CD4-positive, CD25-positive, alpha-beta regulatory T cell (primary cell): ENCODE measurements at places on chromosomes 16 and 17.
A peak's percentile ranks its signal among the peaks of the same experiment; 100 is the strongest.

GRCh38 chr16:86802013-86802412 lies 223.7 kb downstream of the FOXL1 start:
- no peak for DNase-seq

DNA sequence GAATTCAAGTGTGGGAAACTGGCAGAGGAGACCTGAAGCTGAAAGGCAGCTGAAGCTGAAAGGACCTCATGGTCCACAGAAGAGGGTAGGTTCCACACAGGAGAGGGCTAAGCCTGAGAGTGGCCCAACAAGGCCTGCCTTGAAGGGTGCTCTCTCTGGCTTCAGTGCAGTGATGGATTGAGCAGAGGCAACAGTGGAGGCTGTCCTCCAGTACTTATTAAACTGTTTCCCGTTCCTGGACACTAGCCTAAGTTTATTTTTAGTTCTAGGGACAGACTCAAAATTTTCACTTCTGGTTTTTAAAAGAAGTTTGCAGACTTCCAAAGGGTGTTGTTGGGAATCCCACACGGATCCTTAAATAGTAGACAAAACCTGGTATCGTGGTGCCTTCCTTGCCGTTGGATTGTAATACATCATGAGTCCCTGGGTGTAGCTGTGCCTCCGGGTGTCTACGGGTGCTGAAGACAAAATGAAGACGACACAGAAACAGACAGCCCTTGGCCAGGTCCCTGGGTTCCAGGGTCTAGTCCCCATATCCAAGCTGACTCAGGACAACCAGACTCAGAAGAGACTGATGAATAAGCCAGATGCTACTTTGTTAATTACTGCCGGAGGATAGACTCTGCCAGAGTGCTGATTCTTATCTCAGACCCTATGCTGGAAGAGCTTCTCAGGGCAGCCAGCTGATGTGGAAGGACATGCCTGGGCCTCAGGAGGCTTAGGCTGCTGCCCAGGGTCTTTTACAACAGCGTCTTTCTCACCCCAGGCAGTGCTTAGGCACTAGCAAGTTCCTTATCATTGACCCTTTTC lies 7.1 kb upstream of the CMTM4 start:
- DNase-seq = no peak

- DNase-seq = no peak
Observed at GRCh38 chr17:83164490-83164889, 85.1 kb downstream of the METRNL start.

DNA sequence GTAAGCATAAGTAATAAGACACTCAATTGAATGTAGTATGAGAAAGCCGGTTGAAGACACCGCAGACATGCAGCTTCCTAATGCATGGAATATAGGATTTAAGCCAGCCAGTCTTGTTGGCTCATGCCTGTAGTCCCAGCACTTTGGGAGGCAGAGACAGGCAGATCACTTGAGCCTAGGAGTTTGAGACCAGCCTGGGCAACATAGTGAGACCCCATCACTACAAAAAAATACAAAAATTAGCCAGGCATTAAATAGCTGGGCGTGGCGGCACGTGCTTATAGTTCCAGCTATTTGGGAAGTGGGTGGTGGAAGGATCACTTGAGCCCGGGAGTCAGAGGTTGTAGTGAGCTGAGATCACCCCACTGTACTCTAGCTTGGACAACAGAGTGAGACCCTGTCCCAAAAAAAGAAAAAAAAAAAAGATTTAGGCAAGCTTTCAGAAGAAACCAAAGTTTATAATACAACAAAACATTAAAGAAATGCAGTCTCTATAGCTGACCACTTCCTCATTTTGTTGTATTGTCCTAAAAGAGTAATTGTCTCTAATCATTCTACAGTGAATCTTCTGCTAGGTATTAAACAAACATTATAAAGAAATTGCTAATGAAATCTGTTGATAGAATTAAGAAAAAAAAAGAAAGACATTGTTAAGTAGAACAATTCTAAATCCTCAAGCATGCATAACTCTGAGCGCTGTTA lies 68.6 kb upstream of the KIFC3 start:
- no peak for DNase-seq

- DNase-seq = no peak
Observed at GRCh38 chr17:81440511-81441244, 45.4 kb downstream of the BAHCC1 start.

GRCh38 chr17:61783556-61784304 lies 79.6 kb downstream of the BRIP1 start:
- no peak for DNase-seq

- DNase-seq = no peak
Observed at GRCh38 chr17:2023692-2024571, 1.2 kb downstream of the RTN4RL1 start.

GRCh38 chr17:30554839-30555751 lies 77.9 kb downstream of the GOSR1 start:
- no peak for DNase-seq

- no peak for DNase-seq
Observed at GRCh38 chr16:7820816-7821215, 488.2 kb downstream of the RBFOX1 start.

DNA sequence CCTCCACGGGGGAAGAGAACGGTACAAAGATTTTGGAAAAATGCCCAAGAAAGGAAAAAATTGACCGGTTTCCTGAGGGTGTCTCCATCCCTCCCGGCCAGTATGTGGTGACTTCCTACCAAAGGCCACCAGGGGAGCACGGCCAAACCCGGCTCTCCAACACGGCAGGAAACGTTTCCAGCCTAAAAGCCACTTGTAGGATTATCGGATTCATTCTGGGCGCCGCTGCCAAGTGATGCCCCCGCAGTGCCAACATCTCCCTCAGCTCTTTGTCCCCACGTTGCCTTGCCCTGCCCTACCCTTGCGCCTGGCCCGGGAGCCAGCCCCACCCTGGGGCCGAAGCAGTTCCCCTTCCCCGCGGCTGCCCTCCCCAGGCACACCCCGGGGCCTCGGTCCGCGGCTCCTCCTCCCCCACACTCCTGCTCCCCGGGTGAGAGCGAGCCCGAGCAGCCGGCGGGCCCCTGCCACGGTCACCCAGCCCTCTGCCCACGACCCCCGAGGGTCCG lies 688 bp downstream of the CRK start:
- peak; percentile 19 for DNase-seq

DNA sequence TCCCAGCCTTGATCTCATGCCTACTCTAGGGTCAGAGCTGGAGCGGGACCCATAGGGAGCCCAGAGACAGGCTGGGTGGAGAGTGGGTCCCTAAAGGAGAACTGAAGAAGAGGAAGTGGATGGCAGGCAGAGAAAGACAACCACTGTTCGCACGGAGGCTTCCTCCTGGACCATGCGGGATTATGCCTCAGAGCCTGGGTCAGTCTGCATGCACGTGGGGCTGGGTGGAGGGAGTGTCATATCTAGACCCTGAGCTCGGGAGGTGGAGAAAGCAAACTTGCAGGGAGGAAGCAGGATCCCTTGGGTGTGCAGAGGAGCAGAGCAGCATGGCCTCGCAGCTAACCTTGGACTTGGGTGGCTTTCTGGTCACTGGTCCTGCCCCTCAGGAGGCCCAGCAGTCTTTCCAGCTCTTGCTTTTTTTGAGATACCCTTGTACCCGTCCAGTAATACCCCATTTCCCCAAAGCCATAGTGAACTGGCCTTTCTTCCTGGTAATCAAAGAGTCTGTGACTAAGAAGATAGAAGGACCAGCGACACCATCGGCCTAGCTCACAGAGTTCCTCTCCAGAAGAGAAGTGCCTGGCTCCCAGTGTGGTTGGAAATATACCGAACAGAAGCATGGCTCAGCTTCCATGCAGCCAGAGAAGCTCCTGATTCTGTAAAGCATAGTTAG lies 344.2 kb downstream of the CPPED1 start:
- no peak for DNase-seq

DNA sequence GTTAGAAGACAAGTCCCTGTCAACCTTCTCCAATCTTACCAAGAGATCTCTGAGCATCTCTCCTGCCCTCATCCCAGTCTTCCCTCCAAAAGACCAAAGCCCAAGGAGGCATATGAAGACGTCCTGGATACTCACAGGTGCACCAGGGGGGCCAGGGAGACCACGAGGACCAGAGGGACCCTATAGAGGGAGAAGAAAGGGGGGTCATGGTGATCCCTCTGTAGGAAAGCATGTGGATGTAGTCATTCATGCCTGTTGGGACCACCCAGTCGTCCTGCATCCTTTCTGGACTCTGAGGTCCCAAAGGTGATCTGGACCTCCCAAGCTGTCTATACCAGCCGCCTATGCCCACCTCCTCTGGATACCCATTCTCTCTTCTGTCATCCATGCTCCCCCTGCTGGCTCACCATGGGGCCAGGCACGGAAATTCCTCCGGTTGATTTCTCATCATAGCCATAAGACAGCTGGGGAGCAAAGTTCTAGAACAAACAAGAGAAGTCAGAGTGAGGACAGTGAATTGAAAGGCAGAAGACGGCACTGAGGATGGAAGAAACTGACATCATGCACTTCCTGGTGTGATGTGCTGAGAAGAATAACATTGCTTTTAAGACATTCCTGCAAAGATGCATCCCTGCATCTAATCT lies 3.3 kb downstream of the COL1A1 start:
- no peak for DNase-seq
